ENCODE measurements at places on chromosomes 11 and 22.

DNA sequence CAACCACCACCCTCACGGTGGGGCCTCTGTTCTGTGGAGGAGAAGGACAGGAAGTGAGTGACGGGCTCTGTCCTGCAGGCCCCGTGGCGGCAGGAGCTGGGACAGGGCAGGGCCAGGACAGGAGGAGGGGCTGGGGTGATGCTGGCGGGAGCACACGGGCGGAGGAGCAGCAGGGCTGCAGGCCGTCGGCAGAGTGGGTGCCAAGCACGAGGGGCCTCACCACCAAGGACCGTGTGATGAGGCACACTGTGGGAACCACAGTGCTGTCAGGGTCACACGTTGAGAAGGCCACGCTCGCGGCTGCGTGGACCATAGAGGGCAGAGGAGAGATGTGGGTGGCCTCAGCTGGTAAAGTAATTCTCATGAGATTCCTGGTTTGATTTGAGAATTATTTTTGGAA, 8.5 kb downstream of the SCO2 start:
- no peak for DNase-seq

GRCh38 chr22:49426618-49427266, 400.9 kb downstream of the BRD1 start:
- DNase-seq, result no peak

- peak; percentile 93 for DNase-seq
Measured at GRCh38 chr11:10405865-10406592, 49.0 kb upstream of the AMPD3 start.

DNA sequence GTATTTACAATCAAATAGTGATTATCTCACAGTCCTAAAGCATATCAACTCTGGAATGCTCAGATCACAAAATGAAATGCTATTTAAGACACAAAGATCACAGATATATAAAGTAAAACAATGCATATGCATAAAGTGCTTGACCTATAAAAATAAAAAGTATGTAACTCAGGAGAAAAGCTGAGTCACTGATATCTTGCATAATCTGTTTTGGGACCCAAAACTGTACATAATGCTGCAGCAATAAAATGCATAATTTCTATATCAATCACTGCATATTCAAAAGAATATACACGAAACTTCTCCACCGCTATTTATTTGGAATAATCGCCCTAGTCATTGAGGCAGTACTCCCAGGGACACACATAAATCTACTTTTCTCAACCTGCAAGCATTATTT, 34.9 kb upstream of the GRIA4 start:
- no peak for DNase-seq

DNA sequence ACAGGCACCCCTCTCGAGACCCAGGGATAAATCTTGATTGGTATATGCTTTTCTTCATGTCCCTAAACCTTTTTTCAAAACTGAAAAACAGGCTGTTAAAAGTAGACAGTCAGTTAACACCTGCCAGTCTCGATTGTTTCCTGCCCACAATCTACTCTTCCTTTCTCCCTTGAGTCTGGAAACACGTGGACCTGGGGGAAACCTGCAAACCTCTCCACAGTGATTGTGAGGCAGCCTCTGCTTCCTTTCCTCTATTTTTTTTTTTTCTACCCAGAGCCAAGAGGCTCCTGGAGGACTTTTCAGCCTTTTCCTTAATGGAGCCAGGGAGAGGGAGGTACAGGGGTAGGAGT, 69.4 kb upstream of the CLMP start:
- DNase-seq, result no peak

- DNase-seq, result no peak
Measured at GRCh38 chr11:75383246-75383645, 16.1 kb upstream of the RPS3 start.

DNA sequence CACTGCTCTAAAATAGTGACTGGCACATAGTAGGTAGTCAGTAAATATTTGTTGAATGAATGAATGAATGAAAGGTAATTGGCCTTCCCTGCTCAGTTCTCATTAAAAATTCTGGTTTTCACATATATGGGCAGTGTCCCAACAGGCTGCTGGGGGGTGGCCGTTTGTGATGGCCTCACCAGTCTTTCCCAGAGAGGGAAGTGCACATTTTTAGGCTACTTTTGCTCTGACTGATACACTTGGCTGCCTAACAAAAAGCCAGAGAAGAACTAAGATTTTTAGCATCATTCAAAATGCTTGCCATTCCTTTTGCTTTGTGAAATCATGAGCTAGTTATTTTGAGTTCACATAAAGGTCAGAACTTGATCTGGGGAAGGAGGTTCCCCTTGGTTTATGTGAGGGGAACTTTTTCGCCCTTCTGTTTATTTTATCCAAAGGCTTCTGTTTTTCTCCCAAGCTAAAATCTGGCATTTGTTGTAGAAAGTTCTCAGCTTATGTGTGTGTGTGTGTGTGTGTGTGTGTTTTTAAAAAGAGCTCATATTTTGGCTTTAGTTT, 83.1 kb downstream of the PTPRJ start:
- peak; percentile 95 for DNase-seq

DNA sequence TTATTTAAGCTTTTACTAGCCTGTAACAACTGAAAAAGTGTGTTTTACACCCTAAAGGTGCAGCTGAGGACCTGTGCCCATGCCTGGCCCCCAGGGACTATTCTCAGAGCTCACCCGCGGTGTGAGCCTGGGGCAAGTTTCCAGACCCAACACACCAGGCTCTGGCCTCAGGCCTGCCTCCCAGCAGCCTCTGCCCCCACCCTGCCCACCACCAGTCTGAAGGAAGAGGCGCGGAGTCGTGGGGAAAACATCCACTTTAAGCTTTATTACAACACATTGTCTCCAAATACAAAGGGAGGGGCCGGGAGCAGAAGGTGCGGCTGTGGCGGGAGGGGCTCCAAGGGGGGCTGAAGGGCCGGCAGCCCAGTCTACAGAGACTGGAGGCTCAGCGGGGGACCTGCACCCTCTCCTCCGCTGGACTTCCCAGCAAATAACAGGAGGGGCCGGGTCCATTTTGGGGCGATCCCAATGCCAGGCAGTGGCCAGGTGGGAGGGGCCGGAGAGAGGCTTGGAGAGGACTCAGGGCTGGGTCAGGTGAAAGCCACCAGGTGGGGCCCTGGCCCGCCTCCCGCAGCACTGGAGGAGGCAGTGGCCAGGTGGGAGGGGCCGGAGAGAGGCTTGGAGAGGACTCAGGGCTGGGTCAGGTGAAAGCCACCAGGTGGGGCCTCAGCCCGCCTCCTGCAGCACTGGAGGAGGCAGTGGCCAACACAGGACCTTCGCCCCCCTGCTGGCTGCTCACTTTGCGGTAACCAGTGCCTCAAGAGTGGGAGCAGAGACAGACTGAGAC, 18.1 kb downstream of the DUSP8 start:
- DNase-seq, result no peak

DNA sequence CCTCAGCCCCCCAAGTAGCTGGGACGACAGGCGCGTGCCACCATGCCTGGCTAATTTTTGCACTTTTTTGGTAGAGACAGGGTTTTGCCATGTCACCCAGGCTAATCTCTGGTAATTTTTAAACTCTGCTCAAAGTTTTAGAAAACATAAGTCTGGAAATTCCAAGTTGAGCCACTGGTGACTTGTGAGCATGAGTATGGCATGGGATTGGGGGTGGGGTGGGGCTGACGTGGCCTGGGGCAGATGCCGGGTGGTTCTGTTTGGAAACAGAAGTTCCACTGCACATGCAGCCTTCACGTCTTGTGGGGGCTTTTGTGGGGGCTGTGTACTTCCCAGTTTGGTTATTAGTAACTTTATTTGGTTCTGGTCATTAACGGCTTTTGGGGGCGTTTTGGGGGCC, 67.3 kb downstream of the PTPRJ start:
- no peak for DNase-seq

DNA sequence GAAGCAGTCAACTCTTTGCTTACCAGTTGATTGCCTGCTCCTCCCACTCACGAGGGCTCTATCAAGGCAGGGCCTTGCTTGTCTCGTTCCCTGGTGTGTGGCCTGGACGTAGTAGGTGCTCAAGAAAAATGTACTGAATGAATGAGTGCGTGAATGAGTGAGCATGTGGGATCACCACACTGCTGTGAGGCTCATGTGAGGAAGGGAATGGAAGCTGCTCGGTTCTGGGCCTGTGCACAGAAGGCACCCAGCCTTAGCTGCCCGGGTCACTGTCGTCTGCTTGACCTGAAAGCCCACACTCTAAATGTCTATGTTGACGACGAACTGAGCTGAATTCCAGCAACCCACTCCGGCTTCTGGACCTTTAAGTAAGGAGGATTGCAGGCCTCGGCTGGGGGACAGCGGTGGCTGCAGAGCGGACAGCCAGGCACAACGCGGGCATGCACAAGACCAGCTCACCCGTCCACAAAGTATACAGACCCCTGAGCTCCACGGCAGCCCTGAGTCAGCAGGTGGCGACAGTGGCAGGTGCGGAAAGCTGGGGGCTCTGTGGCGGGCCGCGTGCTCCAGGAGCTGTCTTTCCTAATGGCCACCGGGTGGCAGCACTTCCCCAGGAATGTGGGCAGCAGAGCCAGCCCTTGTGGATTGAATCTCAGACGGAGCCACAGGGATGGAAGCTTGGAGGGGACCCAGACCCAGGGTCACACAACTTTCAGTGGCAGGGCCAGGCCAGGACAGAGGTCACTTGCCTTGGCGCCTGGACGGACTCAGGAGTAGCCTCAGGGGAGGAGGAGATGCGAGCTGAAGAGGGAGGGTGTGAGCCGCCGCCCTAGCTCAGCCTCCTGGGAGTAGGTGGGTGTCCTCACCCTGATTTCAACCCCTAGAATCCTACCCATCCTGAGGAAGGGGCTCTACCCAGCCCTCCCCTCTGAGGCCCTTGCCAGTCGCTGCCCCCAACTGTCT, 5.0 kb upstream of the PICK1 start:
- peak; percentile 78 for DNase-seq

DNA sequence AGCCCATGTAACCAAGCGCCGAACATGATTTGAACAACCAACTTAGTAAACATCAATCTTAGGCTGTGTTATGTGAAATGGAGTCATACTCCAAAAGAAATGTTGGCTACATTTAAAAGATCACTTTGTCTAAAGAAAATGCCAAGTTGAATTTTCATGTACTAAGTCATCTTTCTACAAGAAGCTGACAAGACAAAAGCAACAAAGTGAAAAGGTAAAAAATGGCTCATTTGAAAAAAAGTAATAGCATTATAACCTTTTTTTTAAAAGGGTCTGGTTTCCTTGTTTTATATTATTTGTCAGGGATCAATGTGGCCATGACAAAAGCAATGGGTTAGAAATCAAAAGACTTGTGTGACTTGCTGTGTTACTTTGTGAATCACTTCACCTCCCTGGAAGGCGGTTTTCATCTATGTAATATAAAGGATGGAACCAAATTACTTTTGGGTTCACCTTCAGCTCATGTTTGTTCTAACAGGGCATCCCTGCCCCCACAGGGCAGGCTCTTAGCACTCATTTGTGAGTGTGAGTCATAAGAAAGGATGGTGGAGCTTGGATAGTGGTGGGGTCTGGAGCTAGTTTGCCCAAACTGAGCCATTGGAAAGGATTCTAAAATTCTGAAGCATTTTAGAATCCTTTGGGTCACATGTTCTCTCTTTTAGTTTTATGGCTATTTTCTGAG, 131.9 kb upstream of the MTMR2 start:
- DNase-seq, result peak; percentile 68

- peak; percentile 97 for DNase-seq
Measured at GRCh38 chr11:109960831-109961230, 132.4 kb upstream of the ZC3H12C start.

DNA sequence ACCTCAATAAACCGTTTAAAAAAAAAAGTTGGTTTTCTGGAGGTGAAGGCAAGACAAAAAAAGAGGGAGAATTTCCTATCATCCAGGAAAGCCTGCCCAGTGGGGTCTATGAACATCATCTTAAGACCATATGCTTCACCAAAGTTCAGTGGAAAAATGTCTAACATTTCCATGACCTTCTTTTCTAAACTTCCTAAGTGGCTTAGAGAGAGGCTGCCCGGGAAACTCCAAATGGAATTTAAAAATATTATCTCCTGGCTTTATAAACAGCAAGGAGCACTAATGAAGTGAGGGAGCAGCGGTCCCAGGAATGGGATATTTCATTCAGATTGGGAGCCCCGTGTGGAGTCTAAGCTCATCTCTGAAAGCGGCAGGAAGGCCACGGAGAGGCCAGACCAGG, 46.9 kb downstream of the ETS1 start:
- no peak for DNase-seq

DNA sequence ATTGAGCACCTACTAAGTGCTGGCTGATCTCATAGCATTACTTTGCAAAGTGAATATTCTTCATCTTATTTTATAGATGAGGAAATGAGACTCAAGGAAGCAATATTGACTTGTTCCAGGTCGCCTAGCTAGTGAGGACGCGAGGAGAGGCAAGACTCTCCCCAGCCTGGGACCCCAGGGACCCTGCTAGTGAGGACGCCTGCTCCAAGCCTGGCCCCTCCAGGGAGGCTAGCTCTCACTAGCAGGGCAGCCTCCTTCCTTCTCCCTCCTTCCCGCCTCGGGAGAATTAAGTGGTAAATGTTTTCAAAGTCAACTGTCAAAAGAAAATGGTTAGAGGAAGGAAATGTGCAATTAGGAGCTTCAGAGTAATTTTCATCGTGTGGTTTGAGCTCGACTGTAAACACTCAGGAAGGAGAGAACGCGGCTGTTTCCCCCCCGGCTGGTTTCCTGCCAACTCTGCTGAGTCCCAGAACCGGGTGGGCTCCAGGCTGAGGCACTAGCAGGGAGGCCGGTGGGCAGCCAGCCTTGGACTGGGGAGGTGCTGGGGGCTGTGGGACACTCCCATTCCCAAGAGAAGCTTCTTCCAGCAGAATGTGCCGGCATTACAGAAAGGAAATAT, 17.9 kb downstream of the MYEOV start:
- DNase-seq, result no peak

- no peak for DNase-seq
Measured at GRCh38 chr11:120342226-120342625, 6.0 kb downstream of the ARHGEF12 start.

- DNase-seq, result no peak
Measured at GRCh38 chr11:8261921-8262551, 1.6 kb downstream of the LMO1 start.

DNA sequence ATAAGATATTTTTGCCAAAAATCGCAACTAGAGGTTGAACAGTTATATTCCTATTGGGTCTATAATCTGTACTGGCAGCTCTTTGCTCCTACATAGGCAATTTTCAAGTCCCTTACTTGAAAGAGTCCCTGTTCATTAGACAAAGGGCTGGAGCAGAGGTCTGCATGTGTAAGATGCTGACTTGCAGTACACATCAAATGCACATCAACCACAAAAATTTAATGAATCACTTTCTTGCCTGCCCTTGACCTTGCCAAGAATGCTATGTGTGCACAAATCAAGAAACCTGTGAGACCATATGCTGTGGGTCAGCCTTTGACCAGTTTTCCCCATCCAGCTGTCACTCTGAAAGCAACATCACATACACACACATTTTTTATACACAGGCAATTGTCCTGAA, 661.5 kb downstream of the LRRC4C start:
- DNase-seq, result no peak
